ENCODE measurements at places on chromosomes 16 and 17.
A peak's percentile ranks its signal among the peaks of the same experiment; 100 is the strongest.

DNA sequence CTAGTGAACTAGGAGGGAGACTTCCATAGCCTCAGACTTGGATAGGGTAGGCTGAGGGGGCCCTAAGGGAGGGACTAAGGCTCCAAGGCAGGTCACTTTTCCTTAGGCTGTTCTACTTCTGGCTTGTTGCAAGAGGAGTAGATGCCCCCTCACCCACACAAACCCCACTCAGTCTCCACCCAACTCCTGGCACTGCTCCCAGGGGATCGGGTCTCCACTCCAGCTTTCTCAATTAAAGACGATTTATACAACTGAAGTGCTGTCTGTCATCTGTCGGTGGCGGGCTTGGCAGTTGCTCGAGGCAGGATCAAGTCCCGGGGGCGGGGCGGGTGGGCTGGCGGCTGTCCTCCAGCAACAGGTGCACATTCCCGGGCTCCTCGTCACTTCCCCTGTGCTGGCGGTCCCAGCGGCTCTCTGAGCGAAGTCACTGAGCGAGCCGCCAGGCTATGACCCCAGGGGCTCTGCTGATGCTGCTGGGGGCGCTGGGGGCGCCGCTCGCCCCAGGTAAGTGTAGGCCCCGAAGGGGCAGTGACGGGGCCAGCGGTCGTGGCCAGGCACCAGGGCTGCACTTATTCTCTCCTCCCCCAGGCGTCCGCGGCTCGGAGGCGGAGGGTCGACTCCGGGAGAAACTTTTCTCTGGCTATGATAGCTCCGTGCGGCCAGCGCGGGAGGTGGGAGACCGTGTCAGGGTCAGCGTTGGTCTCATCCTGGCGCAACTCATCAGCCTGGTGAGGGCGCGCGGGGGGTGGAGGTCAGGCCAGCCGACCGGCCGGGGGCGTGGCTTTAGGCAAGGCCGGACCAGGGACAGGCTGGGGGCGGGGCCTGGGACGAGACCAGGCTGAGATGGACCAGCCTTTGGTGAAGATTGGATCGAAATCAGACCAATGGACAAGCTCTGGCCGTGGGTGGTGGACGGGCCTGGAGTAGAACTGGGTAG, at the start of gene CHRNB1:
Gene CHRNB1 (plus strand): TSS at position 380 of the 937 bp plus-strand sequence. CDS start 67 bp downstream, at position 447.
- peak; percentile 92 for DNase-seq

DNA sequence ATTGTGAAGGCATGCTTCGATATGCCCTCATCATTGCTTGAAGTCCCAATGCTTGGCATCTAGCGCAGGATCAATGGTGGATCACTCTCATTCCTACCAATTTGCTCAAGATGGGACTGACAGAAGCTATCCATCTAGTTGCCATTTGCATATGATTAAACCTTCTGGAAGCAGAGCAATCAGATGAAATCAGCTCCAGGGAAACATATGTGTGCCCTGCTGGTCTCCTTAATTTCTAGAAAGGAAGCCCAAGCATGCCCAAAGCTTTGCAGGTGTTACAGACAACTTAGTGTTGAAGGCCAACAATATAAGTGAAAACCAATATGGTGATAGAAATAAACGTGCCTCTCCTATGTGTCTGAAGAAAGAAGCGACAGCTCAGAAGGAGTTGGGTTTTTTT, 350.0 kb upstream of the ERCC4 start:
- DNase-seq: no peak

DNA sequence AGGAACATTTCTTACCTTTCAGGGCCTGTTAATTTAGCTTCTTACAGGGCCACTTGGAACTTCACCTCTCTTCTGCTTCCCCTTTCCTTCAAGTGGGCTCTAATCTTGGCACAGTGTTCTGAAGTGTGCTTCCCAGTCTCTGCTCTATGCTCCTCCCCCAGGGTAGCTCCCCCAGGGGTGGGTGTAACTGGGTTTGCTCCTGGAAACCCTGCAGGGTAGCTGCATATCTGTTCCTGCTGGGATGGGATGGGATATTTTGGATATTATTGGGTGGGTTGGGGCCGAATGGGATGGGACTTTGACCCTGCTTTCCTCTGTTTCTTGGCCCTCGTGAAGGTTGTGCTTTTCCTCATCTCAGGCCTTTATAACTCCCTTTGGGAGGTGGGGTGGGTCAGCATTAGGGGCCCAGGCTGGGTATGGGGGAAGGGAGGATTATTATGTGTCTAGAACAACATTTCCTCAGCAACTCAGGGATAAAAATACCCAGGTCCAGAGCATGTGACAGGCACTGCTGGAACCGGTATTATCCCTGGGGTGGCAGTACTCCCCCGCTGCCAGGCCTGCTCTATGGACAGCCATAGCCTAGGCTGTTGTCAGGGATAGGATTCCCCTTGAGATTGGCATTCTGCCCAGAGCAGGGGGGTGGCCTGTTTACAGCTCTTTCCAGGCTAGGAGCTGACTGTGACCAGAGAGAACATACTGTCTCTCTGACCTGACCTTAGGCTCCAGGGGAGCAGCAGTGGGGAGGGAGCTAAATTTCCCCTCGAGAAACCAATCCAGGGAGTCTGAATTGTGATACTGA, 5.0 kb downstream of the NFE2L1 start:
- no peak for DNase-seq

DNA sequence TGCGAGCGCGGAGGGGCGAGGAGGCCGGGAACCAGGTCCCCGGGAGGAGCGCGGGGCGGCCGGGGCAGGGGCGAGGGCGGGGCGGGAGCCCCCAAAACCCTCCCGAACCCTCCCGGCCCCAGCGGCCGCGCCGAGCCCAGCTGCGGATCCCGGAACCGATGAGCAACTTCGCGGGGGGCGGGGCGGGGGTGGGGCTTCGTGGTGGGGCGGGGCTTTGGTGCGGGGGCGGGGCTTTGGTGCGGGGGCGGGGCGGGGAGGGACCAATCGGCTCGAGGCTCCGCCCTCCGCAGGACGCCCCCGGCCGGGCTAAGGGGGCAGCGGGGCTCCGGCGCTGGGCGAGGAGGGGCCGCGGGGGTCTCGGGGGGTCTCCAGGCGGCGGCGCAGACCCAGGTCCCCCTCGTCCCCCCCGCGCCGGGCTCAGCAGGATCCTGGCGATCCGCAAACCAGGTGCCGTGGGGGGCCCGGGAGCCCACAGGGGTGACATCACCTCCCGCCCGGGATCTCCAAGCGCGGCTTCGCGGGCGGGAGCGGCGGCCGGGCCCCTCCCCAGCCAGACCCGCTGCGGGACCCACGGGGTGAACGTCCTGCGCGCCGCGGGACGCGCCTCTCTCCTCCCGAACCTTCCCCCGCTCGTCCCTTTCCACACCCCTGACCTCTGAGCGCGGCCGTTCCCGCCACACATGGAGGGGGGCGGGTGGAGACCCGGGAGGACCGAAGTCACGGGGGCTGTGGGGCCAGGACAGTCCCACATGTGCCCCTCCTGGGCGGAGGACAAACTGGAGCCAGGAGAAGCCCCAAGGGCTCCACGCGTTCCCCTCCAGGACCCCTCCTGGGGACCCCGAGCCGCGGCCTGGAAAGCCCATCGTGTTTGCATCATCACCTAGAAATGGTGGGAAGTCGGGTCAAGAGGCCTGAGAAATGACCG, at the start of gene ABR:
Gene ABR (minus strand): TSS at position 164 of the 925 bp plus-strand sequence. CDS start 254 bp downstream, outside the sequence.
- DNase-seq: peak; percentile 23

- DNase-seq: no peak
Observed at GRCh38 chr16:81581107-81581506, 136.5 kb downstream of the CMIP start.

GRCh38 chr16:83940630-83941378, 12.2 kb upstream of the OSGIN1 start:
- DNase-seq: no peak

DNA sequence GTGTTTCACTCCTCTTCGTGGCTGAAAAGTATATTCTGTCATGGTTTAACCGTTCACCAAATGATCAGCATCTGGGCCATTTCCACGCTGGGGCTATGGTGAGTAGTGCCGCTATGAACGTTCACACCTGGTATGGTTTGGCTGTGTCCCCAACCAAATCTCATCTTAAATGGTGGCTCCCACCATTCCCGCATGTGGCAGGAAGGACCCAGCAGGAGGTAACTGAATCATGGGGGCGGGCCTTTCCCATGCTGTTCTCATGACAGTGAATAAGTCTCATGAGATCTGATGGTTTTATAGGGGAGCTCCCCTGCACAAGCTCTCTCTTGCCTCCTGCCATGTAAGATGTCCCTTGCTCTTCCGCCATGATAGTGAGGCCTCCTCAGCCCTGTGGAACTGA, 45.7 kb upstream of the ZNF469 start:
- no peak for DNase-seq

- no peak for DNase-seq
Observed at GRCh38 chr16:69542974-69543373, 22.8 kb upstream of the NFAT5 start.

- no peak for DNase-seq
Observed at GRCh38 chr17:74012465-74012864, 191.0 kb upstream of the RPL38 start.

DNA sequence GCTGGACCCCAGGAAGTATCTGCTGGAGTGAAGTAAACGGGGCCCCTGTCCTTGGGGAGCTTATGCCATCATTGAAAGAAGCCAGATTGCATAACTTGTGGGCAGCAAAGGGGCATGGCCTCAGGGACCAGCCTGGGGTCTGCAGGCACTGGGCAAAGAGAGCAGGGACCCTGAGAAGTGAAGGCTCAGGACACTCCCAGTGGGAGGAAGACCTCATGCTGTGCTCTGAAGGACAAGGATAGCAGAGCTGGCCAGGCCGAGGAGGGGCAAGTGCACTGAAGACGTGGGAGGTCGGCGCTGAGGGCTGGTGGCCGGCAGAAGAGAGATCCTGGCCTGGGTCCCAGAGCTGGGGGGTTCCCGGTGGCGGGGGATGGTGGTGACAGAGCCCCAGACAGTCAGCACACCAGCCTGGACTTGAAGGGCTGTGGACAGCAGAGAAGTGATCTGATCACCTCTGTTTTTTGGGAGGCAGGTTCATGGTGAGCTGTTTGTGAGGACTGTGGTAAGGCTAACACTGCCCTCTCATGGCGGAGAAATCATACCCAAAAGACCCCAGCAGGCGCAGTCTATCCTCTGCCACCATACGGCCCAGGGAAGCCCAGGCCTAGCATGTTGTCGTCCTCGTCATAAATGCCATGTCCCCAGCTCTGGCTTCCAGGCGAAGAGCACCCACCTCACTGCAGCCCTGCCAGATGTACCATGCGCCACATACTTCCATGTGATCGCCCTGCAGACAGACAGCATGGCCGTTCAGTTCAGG, 7.1 kb upstream of the CNP start:
- peak; percentile 59 for DNase-seq

Measured in ACHN (cell line).